ENCODE measurements at places on chromosomes 6 and 20. TPM values are rescaled to one million over a fixed set of nuclear protein-coding genes. Genes with fewer than 3 reads are reported as not detected.

Gene CCN6
- not detected for polyA plus RNA-seq

Gene MYL9
- 2,621 TPM for polyA plus RNA-seq

GRCh38 chr6:124901084-124901483, 61.2 kb upstream of the RNF217 start:
- H3K4me3 ChIP-seq: no peak overlapping the region
- no peaks in the 10 kb centered on the region for H3K36me3 ChIP-seq
- no peak for DNase-seq
- no peak overlapping the region for H3K27ac ChIP-seq

DNA sequence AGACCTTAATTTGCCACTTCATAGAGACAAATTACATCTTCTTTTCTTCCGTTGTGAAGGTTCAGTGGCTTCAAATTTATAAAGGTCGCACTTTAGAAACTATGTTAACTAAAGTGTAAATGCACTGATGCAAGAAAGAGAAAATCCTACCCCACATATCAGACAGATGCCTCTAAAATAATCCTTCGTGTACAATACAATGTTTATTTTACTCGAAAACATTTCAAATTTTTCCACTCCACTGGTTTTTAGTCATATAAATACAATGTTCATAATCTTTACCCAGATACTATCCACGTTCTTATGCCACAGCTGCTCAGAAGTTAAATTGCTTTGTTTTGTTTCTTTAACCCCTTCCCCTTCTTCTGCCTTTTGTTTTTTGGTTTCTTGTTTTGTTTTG, 140.3 kb upstream of the LAMP5 start:
- no peaks in the 10 kb centered on the region for H3K27me3 ChIP-seq
- no peak for DNase-seq
- no peak overlapping the region for H3K4me3 ChIP-seq
- peak overlapping the region; percentile 57 for H3K27ac ChIP-seq
- peaks cover 12% of the 10 kb centered on the region for H3K4me1 ChIP-seq
- no peaks in the 10 kb centered on the region for H3K36me3 ChIP-seq

DNA sequence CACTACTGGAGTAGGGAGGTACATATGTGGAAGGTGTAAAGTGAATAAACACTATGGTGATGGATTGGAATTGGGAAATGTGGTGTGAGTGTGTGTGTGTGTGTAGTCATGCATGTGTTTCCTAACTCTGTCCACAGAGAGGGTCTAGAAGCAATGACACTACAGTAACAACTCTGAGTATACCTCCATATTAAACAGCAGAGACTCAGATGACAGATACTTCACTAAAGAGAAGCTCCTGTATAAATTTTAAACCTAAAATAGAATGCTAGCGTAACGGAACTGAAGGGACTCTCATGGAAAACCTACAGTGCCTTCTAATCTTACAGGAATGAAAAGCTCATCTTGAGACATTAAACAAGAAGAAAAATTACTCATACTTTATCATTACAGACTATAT, 150.5 kb downstream of the SLC16A10 start:
- no peaks in the 10 kb centered on the region for H3K27me3 ChIP-seq
- DNase-seq: no peak
- H3K36me3 ChIP-seq: no peaks in the 10 kb centered on the region
- no peak overlapping the region for H3K27ac ChIP-seq

GRCh38 chr20:34531608-34532265, 15.5 kb downstream of the DYNLRB1 start:
- no peaks in the 10 kb centered on the region for H3K27me3 ChIP-seq
- no peak for DNase-seq
- peaks cover 18% of the 10 kb centered on the region for H3K36me3 ChIP-seq
- H3K4me1 ChIP-seq: no peaks in the 10 kb centered on the region
- H3K27ac ChIP-seq: no peak overlapping the region

GRCh38 chr6:125797120-125797885, 6.5 kb downstream of the NCOA7 start:
- no peaks in the 10 kb centered on the region for H3K4me1 ChIP-seq
- no peak overlapping the region for H3K4me3 ChIP-seq
- peaks cover 2% of the 10 kb centered on the region for H3K36me3 ChIP-seq
- no peaks in the 10 kb centered on the region for H3K27me3 ChIP-seq

DNA sequence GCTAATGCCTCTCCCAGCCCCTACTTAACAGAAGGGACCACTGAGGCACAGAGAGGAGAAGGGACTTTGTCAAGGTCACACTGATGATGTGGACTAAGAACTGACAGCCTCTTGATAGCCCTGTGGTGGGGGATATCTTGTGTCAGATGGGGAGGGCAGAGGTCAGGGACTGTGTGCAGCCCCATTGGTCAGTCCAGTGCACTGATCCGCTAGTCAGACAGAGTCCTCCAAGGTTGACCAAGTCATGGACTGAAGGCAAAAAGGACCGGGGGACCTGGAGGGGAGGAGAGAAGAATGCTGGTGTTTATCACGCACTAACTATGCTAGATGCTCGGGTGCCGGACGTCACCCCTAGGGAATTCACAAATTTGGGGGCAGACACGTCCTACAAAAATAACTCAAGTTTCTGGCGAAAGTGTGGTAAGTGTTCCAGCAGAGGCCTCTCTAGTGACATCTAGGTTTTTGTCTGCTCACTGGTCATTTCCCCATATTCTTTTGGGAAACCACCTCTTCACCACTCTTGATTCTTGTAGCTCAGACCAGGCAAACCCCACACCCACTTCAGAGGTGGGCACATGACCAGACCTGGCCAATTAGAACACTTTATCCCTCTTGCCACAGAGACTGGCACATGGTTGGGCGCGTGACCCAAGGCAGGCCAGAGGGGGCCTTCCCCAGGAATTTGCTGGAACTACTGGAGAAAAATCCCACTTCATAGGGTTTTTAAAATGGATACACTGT, 21.0 kb downstream of the TCF15 start:
- H3K4me1 ChIP-seq: no peaks in the 10 kb centered on the region
- H3K27ac ChIP-seq: no peak overlapping the region
- no peaks in the 10 kb centered on the region for H3K27me3 ChIP-seq
- H3K36me3 ChIP-seq: no peaks in the 10 kb centered on the region

GRCh38 chr20:9402141-9402540, 112.2 kb upstream of the LAMP5 start:
- H3K36me3 ChIP-seq: peaks cover 3% of the 10 kb centered on the region
- H3K4me1 ChIP-seq: no peaks in the 10 kb centered on the region
- H3K27ac ChIP-seq: no peak overlapping the region
- no peak for DNase-seq

DNA sequence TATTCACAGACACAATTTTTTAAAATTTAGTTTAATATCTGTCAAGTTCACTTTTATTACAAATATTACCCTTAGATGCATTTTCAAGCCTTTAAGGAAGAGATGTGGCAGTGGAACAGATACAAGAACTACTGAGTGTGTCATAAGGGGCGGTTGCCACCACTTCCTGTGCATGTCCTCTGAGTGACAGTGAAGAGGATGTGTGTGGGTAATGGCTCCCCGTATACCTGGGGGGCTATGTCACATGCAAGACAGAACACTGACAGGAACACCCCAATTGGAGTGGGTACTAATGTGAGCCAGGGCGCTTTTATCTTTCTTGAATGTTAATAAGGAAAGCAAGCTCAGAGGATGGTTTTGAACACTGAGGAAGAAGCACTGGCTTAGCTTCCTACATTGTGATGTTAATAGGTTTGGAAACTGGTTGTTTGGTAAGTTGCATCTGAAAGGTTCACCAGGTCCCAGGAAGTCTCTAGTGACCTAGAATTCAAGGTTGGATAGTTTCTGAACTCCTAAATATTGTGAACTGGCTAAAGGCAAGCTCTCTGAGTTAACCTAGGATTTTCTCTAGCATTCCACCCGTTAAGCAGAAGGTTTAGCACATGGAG, 83.4 kb upstream of the ASF1A start:
- H3K36me3 ChIP-seq: peaks cover 1% of the 10 kb centered on the region
- H3K4me1 ChIP-seq: no peaks in the 10 kb centered on the region
- no peak overlapping the region for H3K27ac ChIP-seq
- H3K27me3 ChIP-seq: no peaks in the 10 kb centered on the region

GRCh38 chr6:69719602-69720193, 77.1 kb downstream of the LMBRD1 start:
- no peaks in the 10 kb centered on the region for H3K4me1 ChIP-seq
- peaks cover 8% of the 10 kb centered on the region for H3K36me3 ChIP-seq
- H3K27me3 ChIP-seq: no peaks in the 10 kb centered on the region
- H3K4me3 ChIP-seq: no peak overlapping the region

DNA sequence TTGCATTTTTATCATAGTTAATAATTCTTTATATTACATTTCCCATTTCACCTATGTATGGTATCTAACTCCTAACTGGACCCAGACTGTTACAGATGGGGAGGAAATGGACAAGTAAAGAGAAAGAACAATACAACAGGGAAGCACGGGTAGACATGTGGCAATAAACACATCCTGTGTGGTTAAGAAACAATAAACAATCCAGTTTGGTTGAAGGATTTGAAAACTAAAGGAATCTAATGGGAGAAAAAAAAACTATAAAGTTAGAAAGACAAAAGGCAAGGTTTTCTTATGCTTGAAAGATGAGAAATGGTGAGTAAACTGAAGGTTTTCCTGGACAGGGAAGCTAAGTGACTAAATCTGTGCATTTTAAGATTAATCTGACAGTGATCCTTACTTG, 34.9 kb upstream of the ALDH8A1 start:
- H3K27ac ChIP-seq: no peak overlapping the region
- H3K36me3 ChIP-seq: peaks cover 4% of the 10 kb centered on the region
- H3K4me3 ChIP-seq: no peak overlapping the region

DNA sequence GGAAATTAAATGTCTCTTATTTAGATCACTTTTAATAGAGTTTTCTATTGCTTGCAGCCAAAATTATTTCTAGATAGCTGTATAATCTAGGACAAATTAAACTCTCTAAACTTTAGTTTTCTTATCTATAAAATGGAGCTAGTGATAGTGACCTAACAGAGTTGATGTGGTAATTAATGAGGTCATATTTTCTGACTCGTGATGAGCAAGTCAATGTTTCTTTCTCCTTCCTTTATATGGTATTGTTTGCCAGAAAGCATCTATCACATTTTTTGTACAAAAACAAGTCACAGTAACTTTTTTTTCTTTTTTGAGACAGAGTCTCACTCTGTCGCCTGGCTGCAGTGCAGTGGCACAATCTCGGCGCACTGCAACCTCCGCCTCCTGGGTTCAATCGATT, 267.7 kb downstream of the FARS2 start:
- H3K36me3 ChIP-seq: no peaks in the 10 kb centered on the region
- H3K4me1 ChIP-seq: no peaks in the 10 kb centered on the region
- no peak overlapping the region for H3K4me3 ChIP-seq
- H3K27me3 ChIP-seq: no peaks in the 10 kb centered on the region
- no peak for DNase-seq
- H3K27ac ChIP-seq: no peak overlapping the region

DNA sequence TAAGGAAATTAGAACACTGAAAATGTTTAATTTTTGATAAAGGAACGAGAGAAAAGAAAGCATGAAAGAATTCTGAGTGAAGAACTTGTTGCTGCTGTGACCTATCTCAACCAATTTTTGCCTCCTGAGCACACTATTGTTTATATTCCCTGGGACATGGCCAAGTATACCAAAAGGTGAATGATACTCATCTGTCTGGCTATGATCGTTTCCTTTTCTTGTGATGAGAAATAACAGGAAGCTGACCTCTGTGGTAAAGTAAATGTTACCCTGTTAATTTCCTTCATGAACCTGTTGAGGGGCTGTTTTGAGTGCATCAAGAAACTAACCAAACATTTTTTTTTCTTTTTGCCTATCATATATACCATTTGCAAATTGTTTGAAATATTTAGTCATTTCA, 69.1 kb downstream of the FIG4 start:
- H3K4me3 ChIP-seq: no peak overlapping the region
- no peaks in the 10 kb centered on the region for H3K36me3 ChIP-seq

DNA sequence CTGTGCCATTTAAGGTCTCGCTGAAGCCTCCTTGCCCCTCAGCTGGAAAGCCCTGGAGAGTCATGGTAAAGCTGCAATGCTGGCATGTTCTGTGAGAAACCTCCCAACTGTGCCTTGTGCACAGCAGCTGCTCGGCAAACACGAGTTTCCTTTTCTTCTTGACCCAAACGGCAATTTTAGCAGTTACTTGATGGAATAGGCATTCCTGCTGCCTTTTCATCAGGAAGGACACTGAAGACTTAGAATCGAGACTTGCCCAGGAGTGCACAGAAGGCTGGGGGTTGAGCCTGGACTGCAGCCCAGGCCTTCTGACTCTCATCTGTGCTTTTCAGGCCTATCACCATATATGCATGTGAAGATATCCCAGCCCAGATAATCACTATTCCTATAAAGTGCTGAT, 28.7 kb upstream of the CLDN20 start:
- H3K36me3 ChIP-seq: no peaks in the 10 kb centered on the region
- no peak overlapping the region for H3K4me3 ChIP-seq
- no peak overlapping the region for H3K27ac ChIP-seq

DNA sequence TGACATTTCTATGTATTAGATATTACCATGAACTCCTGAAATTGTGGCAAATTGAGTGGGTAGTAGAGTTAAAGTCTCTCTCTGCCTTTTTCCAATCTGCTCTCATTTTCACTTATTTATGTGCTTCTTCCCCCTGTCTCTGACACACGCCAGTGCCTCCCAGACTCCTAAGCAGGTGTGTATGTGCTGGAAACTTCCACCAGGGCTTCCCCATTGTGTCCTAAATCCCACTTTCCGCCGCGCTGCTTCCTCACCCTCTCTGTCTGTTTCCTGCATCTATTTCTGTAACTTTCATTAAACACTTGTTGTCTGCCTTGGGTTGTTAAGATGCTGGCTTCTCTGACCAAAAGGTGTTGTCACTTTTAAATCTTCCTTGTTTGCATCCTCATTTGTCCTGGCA, 97.6 kb upstream of the HDGFL1 start:
- H3K27me3 ChIP-seq: no peaks in the 10 kb centered on the region
- DNase-seq: no peak
- no peaks in the 10 kb centered on the region for H3K36me3 ChIP-seq

DNA sequence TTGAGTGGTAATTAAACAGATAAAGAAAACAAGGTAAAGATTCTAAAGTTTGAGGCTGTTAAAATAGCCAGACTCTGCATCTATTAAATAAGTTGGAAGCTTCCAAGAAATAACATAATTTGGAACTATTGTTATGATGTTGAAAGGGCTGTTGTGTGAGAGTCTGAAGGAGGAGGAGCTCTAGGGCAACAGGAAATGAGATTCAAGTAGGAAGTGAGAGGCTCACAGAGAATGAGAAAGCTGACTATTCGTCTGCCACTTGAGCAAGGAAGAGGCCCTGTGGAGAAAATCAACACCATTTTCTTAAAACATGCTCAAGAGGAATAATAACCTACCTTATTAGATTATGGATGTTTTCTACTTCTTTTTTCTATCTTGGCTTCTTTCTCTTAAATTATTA, 185.2 kb downstream of the SLC24A3 start:
- H3K4me1 ChIP-seq: no peaks in the 10 kb centered on the region
- H3K27ac ChIP-seq: no peak overlapping the region
- H3K4me3 ChIP-seq: no peak overlapping the region

- no peak overlapping the region for H3K27ac ChIP-seq
- peaks cover 7% of the 10 kb centered on the region for H3K36me3 ChIP-seq
- no peak for DNase-seq
- H3K27me3 ChIP-seq: no peaks in the 10 kb centered on the region
- H3K4me1 ChIP-seq: no peaks in the 10 kb centered on the region
These were observed 6.4 kb downstream of the NPEPL1 start for GRCh38 chr20:58698741-58699622.

Data from aorta (tissue), 5 donors.